CD14-positive monocyte (primary cell): ENCODE measurements at places on chromosomes 6 and 20. TPM values are rescaled to one million over a fixed set of nuclear protein-coding genes. Genes with fewer than 3 reads are reported as not detected.

GRCh38 chr20:32582659-32583580, 2.2 kb downstream of the NOL4L start:
- no peak for DNase-seq

- no peak for DNase-seq
Observed at GRCh38 chr6:169881398-169881797, 130.0 kb downstream of the ERMARD start.

GRCh38 chr6:169212897-169213813, 40.5 kb downstream of the THBS2 start:
- DNase-seq: peak; percentile 94

- peak; percentile 41 for DNase-seq
Observed at GRCh38 chr6:11275598-11275997, 43.1 kb upstream of the NEDD9 start.

DNA sequence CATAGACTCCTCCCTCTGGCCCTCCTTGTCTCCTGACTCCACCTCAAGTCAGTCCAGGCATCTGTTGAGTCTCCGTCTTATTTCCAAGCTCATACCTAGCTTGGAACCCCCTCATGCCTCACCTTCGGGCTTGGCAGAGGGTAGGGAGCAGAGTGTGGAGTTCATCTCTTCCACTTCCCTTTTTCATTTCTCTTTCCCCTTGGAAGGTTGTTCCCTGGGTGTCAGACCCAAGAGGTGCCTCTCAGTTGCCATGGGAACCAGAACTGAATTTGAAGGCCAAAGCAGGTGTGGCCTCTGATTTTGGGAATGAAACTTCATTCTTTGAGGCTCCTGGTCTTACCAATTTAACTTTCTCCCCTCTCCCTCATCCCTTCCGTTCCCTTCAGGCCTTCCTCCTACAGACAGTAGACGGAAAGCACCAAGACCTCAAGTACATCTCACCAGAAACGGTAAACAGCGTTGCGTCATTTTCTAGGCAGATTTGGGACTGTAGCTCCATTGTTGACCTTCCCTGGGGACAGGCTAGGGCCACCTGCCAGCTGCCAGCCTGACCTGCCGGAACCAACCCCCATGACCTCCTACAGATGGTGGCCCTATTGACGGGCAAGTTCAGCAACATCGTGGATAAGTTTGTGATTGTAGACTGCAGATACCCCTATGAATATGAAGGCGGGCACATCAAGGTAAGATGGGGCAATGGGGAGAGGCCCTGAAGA, 6.6 kb downstream of the CDC25B start:
- no peak for DNase-seq

- no peak for DNase-seq
Observed at GRCh38 chr6:165653607-165654006, 9.4 kb downstream of the PDE10A start.

DNA sequence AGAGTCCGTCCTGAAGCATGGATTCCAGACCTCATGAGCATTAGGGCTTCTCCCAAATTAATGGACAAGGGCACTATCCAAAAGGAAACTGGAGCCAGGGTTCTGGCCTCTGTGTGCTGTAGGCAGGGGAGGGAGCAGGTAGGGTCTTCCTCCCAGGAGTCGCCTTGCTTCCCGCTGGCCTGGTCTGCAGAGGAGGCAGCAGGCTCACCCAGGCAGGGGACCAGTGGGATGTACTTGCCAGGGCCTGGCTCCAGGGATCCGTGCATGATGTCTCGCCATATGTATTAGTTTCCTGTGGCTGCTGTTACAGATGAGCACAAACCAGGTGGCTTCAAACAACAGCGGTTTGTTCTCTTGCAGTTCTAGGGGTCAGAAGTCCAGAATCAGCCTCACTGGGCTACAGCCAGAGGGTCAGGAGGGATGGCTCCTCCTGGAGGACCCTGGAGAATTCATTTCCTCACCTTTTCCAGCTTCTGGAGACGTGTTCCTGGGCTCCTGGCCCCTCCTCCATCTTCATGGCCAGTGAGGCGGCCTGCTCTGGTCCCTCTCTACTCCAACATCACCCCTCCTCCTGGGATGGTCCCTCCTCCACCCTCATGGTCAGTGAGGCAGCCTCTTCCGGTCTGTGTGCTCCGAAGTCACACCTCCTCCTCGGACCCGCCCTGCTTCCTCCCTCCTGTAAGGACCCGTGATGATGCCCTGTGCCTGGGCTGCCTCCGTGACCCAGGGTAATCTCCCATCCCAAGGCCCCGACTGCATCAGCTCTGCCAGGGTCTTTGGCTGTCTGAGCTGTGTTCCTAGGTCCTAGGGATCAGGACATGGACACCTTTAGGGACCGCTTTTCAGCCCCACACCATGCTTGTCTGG, 329.1 kb downstream of the CDH4 start:
- no peak for DNase-seq

DNA sequence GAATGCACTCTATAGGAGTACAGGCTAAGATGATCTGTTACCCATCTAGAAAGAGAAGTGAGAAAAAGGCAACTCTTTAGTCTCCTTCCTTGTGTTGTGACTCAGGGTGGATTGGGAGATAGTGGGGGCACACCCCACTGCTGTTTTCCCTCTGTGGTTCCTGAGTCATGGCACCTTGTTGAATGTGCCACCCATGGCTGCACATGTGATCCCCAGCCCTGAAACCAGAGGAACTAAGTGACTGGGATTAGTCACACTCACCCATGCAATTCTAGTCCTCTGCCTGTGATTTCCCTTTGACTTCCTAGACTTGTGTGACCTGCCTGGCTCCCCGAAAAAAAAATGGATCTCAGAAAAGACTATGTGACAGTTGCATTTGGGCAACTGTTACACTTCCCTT, 48.6 kb upstream of the HTR1B start:
- no peak for DNase-seq

DNA sequence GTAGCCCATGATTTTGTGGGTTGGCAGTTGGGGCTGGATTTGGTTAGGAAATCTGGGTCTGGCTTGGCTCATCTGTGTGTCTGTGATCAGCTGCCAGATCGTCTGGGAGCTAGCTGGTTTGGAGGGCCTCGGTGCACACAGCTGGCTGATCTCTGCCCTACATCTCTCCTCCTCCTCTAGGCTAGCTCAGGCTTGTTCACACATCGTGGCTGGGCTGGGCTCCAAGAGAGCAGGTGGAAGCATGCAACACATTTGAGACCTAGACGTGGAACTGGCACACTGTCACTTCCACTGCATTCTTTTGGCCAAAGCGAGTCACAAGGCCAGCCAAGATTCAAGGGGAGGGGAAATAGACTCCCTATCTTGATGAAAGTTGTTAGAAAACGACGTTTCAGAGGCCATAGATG, 15.9 kb downstream of the NDUFAF5 start:
- no peak for DNase-seq

- DNase-seq: no peak
Observed at GRCh38 chr6:92683748-92684147, 735.6 kb downstream of the EPHA7 start.

GRCh38 chr6:149052350-149053106, 265.0 kb upstream of the TAB2 start:
- DNase-seq: no peak

DNA sequence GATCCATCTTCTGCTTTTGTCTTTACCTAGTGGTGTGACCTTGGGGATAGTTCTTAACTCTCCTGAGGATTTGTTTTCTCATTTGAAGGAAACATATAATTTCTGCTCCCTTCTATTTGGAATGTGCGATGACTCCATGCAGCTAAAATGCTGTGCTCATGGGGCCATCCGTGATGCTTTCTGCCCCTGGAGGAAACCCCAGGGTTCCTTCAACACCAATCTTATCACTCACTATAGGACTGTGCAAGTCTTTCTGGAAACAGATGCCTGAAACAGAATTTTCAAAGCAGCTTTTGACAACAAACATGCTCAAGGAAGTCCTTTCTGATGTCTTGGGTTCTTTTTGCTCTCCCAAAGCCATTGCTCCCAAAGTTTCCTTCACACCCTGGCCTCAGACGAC, 128.8 kb upstream of the GGTLC1 start:
- no peak for DNase-seq

GRCh38 chr6:2845880-2846208, 4.2 kb upstream of the SERPINB1 start:
- DNase-seq: no peak

DNA sequence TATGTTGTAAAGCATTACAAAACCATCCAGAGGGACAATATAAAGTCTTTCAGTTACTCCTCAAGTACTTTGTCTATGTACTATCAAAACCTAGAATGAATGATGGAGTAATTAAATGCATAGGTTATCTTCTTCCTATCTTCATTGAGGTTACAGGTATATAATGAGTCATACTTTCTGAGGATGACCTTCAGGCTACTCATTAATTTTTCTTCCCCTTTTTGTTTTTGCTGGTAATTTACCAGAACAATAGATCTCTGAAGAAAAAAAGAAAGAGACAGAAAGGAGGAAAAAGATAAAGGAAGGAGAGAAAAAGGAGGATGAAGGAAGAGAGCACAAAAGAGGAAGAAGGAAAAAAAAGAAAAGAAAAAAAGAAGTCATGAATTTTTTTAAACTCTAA, 398.4 kb downstream of the TBC1D32 start:
- no peak for DNase-seq

DNA sequence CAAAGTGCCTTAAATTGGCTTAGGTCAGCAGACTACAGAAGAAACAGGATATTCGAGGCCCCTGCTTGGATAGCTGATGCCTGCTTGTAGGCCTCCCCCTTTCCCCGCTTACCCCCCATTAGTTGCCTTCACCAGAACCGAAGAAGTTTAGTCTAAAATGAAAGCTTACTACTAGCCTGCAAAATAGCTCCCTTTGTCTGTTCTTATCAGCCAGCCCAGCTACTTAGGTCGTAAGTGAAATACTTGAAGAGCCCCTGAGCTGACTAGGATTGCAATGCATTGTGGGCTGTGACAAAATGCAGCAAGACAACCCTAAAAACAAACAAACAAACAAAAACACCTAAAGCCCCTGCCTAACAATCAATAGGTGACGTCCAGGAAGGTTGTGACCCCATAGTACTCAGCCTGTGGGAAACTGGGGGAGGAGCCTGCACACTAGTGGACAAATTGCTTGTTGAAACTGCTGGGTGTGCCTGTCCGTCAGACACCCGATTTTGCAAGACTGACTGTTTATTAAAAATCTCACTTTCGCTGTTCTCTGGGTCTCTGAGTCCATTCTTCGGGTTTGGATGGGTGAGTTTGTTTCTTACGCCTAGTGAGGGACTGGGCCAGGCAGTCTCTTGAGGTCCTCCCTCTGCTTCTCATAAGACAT, 105.0 kb upstream of the DUSP22 start:
- DNase-seq: no peak

DEFB132 gene
- not detected in 2 replicates for polyA plus RNA-seq

HLA-DRA gene
- 4,194 TPM for polyA plus RNA-seq

EFHC1 gene
- polyA plus RNA-seq: 5.0 and 13.5 TPM in 2 replicates

LPIN3 gene
- polyA plus RNA-seq: not detected

DSP gene
- not detected in 2 replicates for polyA plus RNA-seq

PTCHD4 gene
- polyA plus RNA-seq: not detected

OPN5 gene
- polyA plus RNA-seq: not detected

TAF4 gene
- polyA plus RNA-seq: 0.48 TPM

ATRN gene
- 11.1 and 17.4 TPM in 2 replicates for polyA plus RNA-seq

ACTL10 gene
- polyA plus RNA-seq: 0.31 and 0.86 TPM in 2 replicates

GHRH gene
- not detected in 2 replicates for polyA plus RNA-seq
